ENCODE measurements at places on chromosomes 16 and 17.

- DNase-seq, result peak; percentile 93
These were observed 863 bp downstream of the LIMD2 start for GRCh38 chr17:63698886-63699637.

- DNase-seq, result no peak
These were observed 149.9 kb downstream of the ENGASE start for GRCh38 chr17:79224476-79224875.

GRCh38 chr16:82699711-82700495, 73.1 kb downstream of the CDH13 start:
- DNase-seq, result no peak

GRCh38 chr17:21524211-21524591, 148.0 kb downstream of the KCNJ12 start:
- no peak for DNase-seq

- DNase-seq, result no peak
These were observed 23.7 kb downstream of the CLEC3A start for GRCh38 chr16:78045865-78046581.

GRCh38 chr17:70053241-70054234, 21.5 kb upstream of the KCNJ16 start:
- DNase-seq, result no peak

DNA sequence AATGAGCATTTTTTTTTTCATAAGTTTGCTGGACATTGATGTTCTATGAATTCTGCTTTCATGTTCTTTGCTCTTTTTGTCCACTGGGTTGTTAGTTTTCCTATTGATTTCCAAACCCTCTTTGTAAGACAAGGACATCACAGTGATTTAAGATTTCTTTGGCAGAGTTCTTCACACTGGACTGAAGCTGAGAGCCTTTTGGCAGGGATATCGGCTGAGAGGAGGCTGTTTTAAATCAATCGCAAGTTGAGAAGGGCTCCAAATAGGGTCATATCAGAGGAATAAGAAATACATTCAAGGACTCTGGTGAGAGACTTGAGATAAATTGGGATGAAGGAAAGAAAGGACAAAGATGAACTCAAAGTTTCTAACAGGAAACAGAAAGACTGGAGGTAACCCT, 165.8 kb upstream of the AXIN2 start:
- DNase-seq, result no peak

DNA sequence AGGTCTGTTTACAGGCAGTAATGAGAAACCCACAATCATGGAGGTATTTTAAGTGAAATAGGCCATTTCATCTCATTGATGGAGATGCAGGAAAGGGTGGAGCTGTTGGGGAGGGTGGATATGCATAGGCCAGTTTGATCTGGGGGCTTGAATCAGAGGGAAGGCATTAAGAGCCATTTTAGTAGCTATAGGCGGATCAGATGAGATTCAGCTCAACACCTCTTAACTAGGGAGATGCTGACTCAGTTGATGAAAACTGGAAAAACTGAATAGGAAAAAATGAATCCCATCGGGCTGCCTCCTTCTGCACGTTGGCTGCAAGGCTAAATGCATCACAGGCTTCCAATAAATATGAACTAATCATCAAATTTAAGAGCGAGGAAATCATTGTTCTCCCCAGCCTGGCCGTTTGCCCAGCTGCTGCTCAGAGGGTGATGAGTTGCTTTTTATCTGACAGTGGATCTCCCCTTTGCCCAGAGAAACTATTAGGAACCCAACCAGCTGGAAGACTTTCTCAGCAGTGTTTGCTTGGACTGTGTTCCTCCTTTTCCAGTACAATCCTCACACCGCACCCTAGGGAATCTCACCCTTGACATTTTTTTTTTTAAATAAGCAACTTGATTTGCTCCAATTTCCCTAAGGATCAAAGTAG, 149.6 kb downstream of the SOX9 start:
- no peak for DNase-seq

DNA sequence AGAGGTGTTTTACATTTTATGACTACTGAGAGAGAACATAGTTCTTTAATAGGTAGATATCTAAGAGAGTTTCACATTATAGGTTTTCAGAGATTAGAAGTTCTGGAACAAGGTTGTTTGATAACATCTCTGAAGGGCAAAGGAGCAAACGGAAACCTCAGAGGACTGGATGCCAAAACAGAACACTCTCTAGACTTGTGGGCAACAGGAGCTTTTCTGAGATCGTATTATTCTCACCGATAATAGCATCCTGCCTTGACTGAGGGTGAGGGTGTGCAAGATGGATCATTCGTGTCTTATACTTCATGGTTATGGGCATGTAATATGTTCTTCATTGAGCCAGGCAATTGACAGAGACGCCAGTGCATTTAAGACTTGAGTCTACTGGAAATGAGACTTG, 234.8 kb downstream of the IRX3 start:
- DNase-seq, result no peak

DNA sequence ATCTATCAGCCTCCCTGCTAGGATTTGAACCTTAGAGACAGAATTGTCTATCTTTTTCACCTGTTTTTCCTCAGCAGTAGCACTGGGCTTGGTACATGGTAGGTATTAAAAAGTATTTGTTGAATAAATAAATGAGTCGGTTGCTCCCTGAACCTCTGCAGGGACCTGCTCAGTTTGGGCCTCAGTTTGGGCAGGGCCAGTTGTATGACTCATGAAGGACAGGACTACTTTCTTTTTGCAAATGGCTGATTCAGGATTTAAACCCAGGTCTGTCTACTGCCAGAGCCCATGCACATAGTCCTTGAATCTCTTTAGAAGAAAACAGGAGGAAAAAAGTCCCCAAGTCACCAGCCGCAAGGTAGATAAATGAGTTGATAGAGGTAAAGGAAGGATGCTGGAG, 3.1 kb downstream of the MMP2 start:
- no peak for DNase-seq

DNA sequence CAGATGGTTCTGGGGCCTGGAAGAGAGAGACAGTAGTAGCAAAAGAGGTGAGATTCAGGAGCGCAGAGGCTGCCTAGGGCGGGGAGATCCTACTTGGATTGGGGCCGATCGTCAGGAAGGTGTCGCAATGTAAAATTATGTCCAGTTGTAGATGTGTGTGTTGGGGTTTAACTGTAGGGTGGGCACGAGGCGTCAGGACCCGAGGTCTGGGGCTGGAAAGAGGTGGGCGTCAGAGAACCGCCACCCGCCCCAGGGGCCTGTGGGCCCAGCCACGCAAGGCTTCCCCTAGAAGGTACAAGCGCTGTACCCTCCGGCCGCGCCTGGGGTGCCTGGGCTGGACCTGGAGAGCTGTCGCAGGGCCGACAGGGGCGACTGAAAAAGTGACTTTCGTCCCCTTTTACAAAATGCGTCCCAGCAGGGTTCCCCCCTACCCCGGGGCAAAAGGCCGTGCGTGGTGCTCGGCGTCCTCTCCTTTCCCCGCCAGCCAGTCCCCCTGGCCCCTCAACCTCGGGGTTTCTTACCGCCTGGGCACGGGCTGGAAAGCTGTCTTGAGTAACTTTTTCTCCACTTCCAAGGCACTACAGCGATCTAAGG, 2.8 kb downstream of the IRX3 start:
- no peak for DNase-seq

DNA sequence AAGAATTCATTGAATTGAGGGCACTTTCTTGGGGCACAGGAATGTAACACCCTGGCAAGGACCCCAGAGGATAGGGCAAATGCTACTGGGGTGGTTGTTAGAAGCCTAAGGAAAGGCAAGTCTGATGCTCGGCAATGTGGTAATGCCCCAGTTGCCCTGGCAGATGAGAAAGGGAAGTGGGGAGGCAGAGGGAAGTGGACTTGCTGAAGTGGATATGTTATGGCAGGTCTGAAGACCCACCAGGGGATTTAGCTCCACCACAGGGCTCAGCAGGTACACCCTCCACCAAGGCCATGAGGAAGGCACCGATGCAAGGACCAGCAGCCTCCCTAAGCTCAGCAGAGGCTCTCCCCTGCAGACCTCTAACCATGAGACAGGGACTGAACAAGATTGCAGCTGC, 184.8 kb downstream of the IRX5 start:
- no peak for DNase-seq

- no peak for DNase-seq
These were observed 9.1 kb upstream of the TMEM92 start for GRCh38 chr17:50265212-50265611.

GRCh38 chr16:14427371-14427948, 202.6 kb downstream of the PARN start:
- DNase-seq, result no peak

DNA sequence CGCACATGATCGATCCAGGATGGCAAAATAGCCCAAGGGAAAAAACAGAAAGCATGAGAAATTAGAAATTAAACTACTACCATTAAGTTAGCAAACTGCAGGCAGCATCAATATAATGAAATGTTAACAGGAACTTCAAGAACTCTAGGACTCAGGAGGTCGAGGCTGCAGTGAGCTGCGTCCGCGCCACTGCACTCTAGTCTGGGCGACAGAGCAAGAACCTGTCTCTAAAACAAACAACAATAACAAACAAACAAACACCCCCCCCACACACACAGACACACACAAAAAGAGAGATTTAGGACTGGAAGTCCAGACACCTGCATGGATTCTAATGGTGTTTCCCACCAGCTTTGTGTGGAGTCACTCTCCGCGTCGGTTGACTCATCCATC, 525 bp upstream of the SEPHS2 start:
- no peak for DNase-seq

DNA sequence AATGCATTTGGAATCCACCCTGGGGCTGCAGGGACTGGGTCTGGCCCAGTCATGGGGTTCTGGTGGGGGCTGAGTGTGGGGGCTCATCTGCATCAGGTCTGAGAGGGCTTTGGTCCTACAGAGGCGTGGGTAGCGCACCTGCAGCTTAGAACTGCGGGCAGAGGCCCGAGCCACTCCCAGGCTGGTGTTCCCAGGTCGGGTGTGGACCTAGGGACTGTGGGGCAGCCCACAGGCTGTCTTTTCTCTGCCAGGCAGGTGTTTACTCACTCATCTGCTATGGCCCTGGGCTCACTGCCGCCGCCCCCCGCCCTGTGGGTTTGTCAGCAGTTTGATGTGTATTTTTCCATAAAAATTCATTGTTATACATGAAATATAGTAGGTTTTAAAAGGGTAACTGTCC, 27.0 kb upstream of the DOC2B start:
- no peak for DNase-seq

- DNase-seq, result no peak
These were observed 59.0 kb downstream of the ACSM2A start for GRCh38 chr16:20510323-20510722.

DNA sequence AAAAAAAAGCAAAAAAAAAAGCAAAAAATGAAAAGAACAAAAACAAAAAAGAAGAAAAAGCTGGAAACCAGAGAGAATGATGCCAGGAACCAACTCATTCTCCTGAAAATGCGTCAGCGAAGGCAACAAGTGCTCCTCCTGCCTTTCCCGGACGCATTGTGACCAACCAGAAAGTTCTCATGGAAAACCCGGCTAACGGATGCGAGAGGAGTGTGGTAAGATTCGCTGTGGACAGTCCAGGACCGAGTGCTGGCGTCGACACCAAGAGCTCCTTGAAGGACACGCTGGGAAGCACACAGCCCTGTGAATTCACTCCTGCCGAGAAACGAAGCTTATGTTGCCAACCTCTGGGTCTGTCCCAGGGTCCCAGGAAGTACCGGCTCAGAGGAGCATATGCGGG, 43.4 kb downstream of the METRNL start:
- no peak for DNase-seq
